Neuronal stem cell (in vitro differentiated cells): ENCODE measurements at places on chromosomes 5 and 9.

- DNase-seq: no peak
Observed at GRCh38 chr5:154524859-154525258, 46.8 kb upstream of the HAND1 start.

- no peak for DNase-seq
Observed at GRCh38 chr9:69171049-69171448, 3.0 kb upstream of the TJP2 start.

- no peak for DNase-seq
Observed at GRCh38 chr5:105554568-105555169, 1992.1 kb upstream of the NUDT12 start.

GRCh38 chr5:41809128-41809527 is 61.1 kb downstream of the OXCT1 start:
- DNase-seq: no peak

DNA sequence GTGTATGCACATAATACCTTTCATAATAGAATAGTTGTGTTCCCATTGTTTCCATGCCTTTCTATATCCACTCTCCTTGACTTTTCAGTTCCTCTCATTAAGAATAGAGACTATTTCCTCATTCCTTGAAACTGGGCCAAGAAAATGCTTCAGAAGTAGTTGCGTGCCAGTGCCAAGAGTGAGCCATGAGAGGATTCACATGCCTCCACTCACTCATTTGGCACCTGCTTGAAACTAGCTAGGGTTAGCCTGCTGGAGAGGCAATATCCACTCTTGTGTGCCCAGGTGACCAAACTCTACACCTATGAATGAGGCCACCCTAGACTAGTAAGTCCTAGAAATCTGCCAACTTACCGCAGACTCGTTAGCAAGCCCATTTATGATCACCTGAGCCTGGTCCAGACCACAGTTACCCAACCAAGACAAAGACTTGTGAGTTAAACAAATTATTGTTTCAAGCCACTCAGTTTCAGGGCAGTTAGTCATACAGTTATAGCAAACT is 276.3 kb downstream of the EPB41L4A start:
- no peak for DNase-seq

DNA sequence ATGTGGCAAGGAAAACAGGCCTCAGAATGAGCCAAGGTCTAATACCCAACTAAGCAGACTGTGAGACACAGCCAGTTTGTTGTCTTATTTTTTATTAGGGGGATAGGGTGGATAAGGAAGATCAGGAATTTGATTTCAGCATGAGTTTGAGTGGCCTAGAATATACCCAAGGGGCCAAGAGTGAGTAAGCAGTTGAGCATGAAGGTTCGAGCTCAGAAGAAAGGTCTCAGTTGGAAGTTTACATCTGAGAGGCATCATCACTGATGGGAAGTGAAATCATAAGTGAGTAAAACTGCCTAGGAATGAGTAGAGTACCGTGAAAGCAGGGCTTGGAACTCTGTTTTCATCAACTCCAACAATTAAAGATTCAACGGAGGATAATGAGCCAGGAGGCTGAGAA is 12.6 kb downstream of the PSMD5 start:
- DNase-seq: no peak

GRCh38 chr5:79736528-79737514 is 47.2 kb downstream of the CMYA5 start:
- DNase-seq: no peak

- DNase-seq: no peak
Observed at GRCh38 chr9:107513464-107514100, 24.0 kb upstream of the KLF4 start.

DNA sequence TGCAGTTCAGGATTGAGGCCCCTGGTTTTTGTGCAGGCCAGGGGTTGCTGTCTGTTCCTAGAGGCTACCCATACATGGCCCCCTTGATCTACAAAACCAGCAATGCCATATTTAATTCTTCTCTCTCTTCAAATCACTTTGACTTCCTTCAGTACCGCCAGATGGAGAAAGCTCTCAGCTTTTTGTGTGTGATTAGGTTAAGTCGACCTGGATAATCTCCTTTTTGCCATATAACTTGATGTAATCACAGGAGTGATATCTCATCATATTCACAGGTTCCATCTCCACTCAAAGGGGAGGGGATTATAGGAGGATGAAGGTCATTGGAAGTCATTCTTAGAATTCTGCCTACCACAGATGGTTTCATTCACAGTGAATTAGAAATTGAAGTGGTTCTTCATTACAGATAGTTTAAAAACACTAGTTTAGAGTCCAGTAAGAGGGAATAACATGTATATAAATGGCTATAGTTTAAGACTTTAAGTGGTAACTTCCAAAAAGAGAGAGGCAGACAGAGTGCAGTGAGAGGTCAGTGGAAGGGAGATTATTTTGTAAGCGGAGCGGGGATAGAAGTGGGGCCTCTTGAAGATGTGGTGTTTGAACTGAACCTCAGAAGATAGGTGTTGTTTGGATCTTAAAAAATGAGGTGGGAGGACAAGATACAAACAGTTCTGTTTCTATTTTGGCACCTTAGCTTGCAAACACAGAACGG is 85.9 kb downstream of the GALNT10 start:
- DNase-seq: no peak

- DNase-seq: no peak
Observed at GRCh38 chr5:121706686-121707085, 145.0 kb upstream of the FTMT start.

DNA sequence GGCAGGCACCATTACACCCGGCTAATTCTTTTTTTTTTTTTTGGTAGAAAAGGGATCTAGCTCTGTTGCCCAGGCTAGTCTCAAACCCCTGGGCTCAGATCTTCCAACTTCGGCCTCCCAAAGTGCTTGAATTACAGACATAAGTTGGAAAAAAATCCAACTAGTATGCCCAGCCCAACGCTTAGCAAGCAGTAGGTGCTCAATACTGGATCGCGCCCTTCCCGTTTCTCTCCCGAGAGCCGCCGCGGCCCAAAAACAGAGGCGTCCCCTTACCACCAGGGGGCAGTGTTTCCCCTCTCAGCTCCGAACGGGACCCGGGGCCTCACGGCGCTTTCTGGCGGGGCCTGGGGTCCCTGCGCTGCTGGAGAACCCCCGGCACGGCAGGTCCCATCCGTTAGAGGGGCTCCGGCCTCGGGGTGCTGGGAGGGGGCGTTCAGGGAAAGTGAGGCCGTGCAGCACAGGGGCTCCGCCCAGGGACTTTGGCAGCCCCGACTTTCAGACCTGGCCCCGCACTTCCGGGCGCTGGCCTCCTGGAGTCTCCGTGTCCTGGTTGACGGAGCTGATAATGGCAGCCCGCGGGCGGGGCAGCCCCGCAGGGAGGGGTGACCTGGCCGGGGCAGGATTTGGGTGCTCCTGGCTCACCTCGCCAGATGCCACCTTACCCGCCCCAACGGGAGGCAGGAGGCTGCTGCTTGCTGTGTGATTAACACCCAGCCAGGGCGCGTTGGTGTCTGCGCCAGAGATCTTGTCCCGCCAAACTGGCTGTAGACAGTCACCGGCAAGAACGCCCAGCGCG is 15.2 kb downstream of the PTGES start:
- peak; percentile 87 for DNase-seq

- DNase-seq: no peak
Observed at GRCh38 chr5:42666869-42667268, 89.7 kb upstream of the CCDC152 start.

GRCh38 chr5:2685651-2686272 is 65.7 kb downstream of the IRX2 start:
- DNase-seq: no peak

- DNase-seq: no peak
Observed at GRCh38 chr5:164597293-164597900, 1092.0 kb downstream of the MAT2B start.

DNA sequence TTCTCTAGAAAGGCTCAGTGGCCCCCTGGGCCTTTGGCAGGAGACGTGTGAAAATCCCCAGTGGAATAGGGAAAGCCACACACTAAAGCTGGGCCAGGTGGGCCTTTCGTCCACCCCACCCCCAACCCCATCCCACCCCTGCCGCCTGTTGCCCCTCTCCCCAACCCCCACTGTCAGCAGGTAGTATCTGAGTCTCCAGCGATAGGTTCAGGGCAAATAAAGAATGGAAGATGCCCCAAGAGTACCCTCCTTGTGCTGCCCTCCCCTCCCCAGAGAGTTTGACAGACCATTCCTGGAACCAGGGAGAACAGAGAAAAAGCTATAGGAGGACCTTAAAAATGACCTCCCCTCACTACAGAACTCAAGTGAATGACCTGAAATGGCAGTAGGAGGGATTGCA is 36.7 kb upstream of the UBE2D2 start:
- DNase-seq: no peak

GRCh38 chr5:33441241-33442177 is 744 bp downstream of the TARS1 start:
- no peak for DNase-seq

GRCh38 chr9:121839726-121840500 is 188.5 kb downstream of the DAB2IP start:
- DNase-seq: no peak

GRCh38 chr5:136208916-136209315 is 16.0 kb upstream of the SMIM32 start:
- no peak for DNase-seq

- no peak for DNase-seq
Observed at GRCh38 chr5:142385194-142385593, 60.4 kb upstream of the SPRY4 start.

- DNase-seq: no peak
Observed at GRCh38 chr9:11871852-11872251, 821.3 kb upstream of the TYRP1 start.
